Substantia nigra (tissue), 51 donors: ENCODE measurements at places on chromosomes 6 and 20.
A peak's percentile ranks its signal among the peaks of the same experiment; 100 is the strongest.

GRCh38 chr6:164322533-164322932 is 908.0 kb downstream of the QKI start:
- DNase-seq = no peak

DNA sequence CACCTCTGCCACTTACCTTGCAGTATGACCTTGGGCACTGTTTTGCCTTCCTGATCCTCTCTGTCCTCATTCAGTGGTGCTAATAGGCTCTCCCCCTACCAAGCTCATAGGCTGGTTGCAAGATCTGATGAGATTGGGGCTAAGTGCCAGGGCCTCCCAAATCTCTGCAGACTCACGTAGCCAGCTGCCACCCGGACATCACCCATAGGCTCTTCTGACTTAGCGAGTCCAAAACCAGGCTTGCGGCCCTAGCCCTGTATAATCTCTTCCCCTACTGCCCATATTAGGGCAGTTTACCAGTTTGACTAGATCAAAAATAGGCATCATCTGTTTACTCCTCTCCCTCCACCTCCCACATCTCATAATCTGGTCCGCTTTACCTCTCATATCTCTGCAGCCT is 54.2 kb upstream of the VSTM2L start:
- no peak for DNase-seq

- peak; percentile 25 for DNase-seq
These were observed 20.7 kb upstream of the TRIM27 start for GRCh38 chr6:28944412-28944865.

GRCh38 chr6:109834131-109834530 is 143.0 kb downstream of the FIG4 start:
- no peak for DNase-seq

DNA sequence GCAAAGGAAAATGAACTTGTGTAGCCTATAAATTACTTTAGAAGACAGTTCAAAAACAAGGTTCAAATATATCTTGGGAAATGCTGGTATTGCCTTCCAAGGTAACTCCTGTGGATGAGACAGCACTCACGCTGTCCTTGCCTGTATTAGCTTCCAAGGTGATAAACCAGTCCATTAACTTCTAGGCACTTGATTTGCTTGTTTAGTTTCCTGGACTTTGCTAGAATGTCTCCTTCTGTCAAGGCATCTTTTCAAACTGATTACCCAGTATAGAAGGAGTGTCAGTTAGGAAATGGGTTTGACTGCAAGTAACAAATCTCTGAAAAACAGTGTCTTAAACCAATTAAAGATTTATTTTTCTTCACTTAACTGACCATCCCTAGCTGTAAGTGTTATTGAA is 103.4 kb upstream of the SLC22A23 start:
- DNase-seq = no peak

DNA sequence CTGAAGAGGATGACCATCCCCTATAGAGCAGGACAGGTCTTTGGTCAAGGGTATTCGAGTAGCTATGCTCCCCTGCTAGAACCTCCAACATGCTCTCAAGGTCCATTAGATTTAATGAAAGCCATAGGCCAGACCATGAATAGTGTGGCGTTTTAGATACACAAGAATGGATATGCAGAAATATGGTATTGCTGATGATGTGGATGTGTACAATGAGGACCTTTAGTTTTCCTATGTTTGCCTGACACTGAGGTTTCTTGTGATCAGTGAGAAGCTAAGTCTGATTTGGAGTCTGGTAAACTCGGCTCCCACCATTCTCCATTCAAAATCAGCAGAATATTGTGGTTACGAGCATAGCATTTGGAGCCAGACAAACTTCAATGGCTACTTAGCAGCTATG is 125.6 kb downstream of the TSHZ2 start:
- DNase-seq = no peak

GRCh38 chr6:44561832-44562665 is 174.5 kb downstream of the CDC5L start:
- DNase-seq = no peak

DNA sequence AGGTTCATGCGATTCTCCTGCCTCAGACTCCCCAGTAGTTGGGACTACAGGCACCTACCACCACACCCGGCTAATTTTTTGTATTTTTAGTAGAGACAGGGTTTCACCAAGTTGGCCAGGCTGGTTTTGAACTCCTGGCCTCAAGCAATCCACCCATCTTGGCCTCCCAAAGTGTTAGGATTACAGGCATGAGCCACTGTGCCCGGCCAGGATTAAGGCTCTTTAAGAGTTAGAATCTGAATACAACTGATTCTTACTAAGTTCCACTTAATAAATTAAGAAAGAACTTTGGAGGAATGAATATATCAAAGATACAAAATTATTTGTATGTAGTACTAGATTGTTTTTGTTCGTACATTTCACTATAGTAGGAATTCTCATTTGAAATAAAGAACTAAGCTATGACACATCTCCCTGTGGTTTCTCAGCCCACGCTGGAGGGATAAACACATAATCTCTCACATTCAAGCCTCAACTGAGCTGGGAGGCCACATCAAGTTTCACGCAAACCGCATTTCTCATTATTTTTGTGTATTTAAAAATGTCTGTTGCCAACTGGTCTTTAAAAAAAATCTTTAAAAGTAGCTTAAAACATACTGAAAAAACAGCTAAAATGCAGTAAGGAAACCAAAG is 34.2 kb downstream of the DTNBP1 start:
- DNase-seq = no peak

- no peak for DNase-seq
These were observed 72.6 kb downstream of the HIVEP2 start for GRCh38 chr6:142872376-142872775.

GRCh38 chr6:129251669-129252376 is 368.9 kb downstream of the LAMA2 start:
- no peak for DNase-seq

DNA sequence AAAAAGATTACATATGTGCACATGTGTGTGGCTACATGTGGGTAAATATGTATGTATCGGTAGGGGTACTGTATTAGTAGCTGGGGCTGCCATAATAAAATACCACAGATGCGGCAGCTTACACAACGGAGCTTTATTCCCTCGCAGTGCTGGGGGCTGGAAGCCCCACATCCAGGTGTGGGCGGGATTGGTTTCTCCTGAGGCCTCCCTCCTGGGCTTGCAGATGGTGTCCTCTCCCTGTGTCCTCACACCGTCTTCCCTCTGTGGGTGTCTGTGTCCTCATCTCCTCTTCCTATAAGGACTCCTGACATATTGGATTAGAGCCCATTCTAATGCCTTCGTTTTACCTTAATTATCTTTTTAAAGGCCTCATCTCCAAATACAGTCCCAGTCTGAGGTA is 97.7 kb downstream of the LY86 start:
- DNase-seq = no peak

GRCh38 chr6:116152620-116153019 is 26.7 kb upstream of the COL10A1 start:
- DNase-seq = no peak

DNA sequence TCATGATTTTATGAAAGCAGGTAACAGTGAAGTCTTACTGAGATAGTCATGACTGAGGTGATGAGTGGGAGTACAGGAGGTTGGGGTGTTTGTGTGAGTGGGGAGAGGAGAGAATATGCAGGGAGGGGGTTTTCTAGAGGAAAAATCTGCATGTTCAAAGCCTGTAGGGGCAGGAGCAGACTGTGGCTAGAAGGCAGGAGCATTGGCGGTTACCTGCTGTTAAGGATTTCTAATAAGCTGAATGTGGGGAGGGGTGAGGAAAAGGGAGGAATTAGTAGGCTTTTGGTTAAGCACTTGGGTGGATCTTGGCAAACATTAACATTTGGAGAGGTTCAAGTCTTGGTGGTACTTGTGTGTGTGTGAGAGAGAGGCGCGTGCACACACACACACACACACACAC is 70.8 kb downstream of the EYA4 start:
- DNase-seq = no peak

GRCh38 chr6:136523196-136523595 is 27.0 kb downstream of the MAP7 start:
- no peak for DNase-seq

DNA sequence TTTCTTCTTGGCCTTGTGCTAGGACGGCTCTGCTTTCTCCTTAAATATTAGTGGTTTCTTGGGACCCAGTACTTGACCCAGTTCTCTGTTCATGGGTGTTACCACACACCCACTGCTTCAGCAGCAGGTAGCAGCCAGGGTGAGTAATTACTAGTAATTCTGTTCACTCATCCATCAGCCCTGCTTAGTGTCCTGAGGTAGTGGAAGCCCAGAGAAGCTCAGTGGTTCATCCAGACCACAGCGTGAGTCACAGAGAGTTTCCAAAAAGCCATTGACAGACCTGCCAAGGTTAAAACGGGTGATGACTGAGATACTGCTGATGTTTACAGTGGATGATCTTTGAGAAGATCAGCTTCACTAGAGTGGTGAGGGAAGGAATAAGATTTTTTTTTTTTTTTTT is 51.7 kb upstream of the HINT3 start:
- no peak for DNase-seq

GRCh38 chr20:14896569-14896968 is 559.2 kb upstream of the FLRT3 start:
- no peak for DNase-seq

- DNase-seq = no peak
These were observed 24.3 kb downstream of the LRRN4 start for GRCh38 chr20:6029538-6029937.

DNA sequence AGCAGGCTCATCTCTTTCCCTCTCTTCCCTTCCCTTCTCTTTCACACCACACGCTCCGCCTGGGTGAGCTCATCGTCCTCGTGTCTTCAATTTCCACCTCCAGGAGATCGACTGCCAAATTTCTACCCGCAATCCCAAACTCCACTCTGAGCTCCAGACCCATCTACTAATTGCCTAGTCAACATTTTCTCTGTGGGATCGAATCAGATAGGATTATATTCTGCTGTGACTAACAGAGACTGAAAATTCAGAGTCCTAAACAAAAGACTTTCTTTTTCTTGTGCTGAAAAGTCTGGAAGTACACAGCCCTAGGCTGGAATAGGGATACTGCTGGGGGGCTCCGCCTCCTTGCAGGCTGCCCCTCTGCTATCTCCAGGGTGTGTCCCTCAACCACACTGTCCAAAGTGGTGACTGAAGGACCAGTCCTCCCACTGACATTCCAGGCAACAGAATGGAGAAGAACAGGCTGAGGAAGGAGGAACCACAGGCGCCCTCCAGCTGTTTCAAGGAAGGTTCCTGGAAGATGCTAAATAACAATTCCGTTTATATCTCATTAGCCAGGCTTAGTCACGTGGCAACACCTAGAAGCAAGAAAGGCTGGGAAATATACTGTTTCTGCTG is 5.0 kb upstream of the HSPA12B start:
- no peak for DNase-seq

DNA sequence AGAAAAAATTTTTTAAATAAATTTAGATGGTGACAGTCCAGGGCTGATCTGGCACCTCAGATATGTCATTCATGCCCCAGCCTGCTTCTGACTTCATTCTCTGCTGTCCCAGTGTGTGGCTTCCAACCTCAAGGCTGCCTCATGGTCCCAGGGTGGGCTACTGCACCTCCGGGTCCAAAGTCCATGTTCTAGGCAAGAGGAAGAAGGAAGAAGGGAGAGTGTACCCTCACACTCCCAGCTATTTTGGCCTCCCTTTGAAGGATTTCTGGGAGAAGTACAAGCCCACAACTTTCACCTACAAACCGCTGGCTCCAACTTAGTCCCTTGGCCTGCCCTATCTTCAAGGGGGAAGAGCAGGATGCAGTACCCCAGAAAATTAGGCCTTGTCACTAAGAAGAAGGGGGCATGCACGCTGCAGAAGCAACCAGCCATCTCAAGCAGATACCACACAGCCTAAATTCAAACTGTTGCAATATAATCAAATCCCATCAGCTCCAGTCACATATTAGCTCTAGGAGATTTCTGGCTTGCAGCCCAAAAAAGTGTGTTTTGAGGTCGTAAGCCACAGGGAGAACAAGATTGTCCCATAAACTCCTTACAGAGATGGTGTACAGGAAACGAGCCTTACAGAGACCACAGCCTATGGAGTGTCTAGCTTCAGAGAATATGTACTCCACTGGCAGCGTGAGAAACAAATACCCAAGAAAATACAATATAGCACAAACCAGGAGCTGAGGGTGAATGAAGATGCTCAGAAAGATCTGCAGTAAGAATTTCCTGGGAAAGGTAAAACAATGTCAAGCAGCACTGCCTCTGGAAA is 906 bp upstream of the BTN3A2 start:
- no peak for DNase-seq

DNA sequence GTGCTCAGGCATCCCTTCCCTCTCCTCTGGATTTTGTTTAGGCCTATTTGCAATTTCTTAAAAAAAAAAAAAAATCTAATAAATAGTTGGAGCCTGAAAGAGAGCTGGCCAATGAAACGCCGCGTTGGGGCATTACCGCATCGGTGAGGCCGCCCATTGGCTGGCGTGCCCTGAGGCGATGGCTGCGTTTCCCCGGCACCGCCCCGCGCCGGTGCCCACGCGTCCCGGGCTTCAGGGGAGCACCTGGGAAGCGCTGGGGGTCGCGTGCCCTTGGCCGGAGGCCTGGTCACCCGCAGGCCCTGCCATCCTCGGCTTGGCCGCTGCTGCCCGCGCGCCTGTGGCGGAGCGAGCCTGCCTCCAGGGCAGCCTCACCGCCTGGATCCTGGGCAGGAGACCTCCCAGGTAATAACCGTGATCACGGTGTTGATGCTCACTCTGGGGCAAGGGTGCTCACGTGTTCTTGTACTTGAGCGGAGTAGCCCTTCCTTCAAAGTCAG is 155.4 kb downstream of the NRN1 start:
- DNase-seq = peak; percentile 56

DNA sequence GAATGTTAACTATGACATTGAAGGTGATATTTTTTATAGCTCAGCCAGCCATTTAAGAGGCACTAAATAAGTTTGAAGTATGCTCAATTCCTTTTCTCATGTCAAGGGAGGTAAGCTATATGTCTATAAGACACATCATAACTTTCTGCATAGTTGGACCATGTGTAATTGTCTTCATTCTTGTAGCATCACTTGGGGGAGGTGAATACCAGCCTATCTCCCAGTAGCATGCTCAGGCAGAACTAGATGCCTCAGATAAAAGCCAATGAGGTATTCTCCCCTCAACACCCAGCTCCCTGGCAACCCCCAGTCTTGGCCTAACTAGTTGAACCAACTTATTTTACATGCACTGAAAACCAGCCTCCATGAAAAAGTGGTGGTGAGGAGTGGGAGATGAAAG is 158.3 kb upstream of the JAG1 start:
- DNase-seq = no peak

- DNase-seq = no peak
These were observed 410.5 kb downstream of the PTPRT start for GRCh38 chr20:42779216-42779615.

DNA sequence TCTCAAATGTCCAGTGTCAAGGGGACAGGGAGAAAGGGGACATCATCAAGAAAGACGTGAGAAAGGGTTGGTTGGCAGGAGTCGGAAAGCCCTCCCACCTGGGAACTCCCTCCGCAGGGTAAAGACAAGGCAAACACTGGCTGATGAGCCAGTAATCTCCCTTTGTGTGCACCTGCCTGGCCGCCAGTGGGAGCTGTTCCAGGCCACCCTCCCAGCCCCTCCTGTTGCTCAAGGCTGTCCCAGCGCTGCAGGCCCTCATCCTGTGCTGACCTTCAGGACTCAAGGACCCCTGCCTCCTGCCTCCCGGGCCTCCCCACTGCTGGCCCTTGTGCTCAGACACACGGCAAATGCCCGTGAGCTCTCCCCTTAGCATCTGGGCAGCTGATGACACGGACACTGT is 7.4 kb downstream of the FRMD1 start:
- no peak for DNase-seq
